ENCODE measurements at places on chromosomes 6 and 20.

GRCh38 chr6:8628063-8628462, 192.7 kb upstream of the SLC35B3 start:
- no peak for DNase-seq

DNA sequence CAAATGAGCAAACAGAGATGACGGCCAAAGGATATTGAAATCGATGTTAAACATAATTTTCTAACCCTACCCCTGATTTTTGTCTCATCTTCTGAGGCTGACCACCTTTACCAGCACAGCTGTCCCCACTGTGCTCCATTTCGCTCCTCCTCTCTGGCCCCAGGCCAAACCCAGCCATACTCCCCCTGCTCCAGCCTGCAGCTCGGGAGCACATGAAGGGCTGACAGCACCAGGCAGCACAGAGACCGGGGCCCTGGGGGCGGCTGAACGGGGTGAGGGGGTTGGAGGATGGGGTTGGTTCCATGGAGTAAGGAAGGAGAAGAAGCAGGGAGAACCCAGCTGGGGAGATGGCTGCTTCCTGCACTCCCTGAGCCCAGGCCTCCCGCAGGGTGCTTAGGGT, 3.2 kb upstream of the NCR2 start:
- no peak for DNase-seq

- no peak for DNase-seq
These were observed 21.9 kb upstream of the BEND6 start for GRCh38 chr6:56932910-56933477.

DNA sequence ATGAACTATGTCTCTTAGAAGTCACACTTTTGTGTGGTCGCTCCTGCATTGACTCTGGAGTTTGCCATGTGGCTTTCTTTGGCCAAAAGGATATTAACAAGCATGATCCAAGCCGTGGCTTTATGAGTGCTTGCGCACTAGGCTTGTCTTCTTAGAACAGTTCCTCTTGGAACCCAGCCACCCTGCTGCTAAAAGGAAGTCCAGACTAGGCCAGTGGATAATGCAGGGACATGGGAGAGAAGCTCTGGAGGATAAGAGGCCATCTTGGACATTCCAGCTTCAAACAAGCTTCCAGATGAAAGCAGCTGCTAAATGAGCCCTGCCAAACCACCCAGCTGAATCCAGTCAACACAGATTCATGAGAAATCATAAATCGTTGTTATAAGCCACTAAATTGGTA, 346.4 kb downstream of the CDC5L start:
- DNase-seq = no peak

DNA sequence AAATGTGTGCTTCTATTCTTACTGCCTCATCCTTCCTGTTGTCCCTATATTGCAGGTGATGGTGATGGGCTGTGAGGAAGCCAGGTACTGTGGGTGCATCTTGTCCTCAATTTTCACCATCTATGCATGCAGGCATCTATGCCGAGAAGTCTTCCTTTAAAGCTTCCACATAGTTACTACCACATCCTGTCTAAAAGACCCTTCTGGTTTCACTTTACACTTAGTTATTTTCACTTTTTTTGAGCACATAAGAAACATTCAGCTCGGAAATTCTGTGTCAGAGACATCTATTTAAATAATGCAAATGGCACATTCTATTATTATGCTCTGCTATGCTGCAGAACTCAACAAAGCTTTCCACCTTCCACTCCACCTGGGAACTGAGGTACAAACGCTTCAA, 28.2 kb upstream of the FABP7 start:
- no peak for DNase-seq

GRCh38 chr6:90502866-90503407, 83.9 kb downstream of the MAP3K7 start:
- no peak for DNase-seq

DNA sequence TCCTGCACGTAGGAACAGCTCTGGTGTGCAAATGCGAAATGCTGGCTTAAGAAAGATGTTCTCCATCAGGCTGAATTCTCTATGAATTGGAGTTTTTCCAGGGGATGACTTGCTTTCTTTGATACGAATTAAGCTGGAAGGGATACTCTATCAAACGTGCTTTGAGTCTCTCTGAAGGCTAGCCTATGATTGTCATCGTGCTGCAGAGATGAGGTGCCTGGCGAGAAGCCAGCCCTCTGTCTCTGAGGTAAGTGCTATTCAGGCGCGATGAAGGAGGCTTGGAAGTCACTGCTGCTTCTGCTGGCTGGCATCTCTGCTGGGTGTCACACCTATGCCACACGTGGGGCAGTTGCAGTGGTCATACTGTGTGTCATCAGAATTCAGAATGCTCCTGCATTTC, 223.7 kb downstream of the TAF4 start:
- no peak for DNase-seq

GRCh38 chr6:3801960-3802359, 47.2 kb upstream of the FAM50B start:
- DNase-seq = no peak

DNA sequence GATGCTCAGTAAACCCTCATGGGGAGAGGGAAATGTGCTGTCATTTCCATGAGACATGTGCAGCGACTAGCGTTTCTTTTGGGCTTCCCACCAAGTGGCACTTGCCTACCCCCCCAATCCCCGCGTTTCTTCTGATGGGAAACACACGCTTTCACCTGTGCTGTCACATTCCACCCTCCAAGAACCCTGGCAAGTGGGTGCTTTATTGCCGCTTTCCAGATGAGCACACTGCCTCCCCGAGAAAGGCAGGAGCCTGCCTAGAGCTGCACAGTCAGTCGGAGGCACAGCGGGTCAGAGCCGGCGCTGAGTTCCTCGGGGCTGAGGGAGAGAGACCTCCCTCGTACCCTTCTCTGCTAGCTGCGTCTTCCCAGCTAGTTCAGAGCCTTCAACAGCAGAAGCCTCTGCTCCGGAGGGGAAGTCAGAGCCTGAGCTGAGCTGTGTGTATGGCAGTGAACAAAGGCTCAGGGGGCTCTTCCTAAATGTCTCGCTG, 12.3 kb upstream of the CCDC167 start:
- no peak for DNase-seq

All from EH (cell line).